Stimulated activated CD4-positive, alpha-beta T cell treated with anti-CD3 and anti-CD28 coated beads, Interleukin-1b, Interleukin-23, amount 100 ng/mL, for 1 hour (primary cell): ENCODE measurements at places on chromosomes 7 and 10.

DNA sequence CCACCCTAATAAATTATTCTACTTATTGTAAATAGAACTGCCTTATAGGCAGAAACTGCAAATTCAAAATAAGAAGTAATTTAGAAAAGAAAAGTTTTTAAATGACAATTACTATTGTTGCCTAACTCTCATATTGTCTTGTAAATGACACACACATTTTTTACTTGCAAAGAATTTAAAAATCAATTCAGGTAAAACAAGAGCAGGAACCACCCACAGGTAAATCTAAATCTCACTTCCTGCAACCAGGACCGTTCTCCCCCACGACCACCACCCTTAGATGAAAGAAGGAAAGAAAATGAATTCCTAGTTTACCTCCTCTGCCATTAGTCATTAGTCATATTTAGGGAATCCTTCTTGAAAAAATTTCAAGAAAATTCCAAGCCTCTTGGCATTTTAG lies 4.8 kb upstream of the AASS start:
- no peak for DNase-seq

DNA sequence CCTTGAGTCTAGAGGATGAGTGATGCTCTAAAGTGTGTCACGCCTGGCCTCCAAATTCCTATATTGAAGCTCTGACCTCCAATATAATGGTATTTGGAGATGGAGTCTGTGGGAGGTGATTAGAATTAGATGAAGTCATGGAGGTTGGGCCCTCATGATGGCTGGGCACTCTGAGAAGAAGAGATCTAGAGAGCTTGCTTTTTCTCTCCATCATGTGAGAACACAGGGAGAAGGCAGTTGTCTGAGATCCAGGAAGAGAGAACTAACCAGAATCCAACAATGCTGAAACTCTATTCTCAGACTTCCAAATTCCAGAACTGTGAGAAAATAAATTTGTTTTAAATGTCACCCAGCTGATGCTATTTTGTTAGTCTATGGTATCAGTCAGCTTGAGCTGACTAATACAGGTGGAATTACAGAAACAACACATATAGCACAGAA lies 15.1 kb downstream of the RNF216 start:
- no peak for DNase-seq

DNA sequence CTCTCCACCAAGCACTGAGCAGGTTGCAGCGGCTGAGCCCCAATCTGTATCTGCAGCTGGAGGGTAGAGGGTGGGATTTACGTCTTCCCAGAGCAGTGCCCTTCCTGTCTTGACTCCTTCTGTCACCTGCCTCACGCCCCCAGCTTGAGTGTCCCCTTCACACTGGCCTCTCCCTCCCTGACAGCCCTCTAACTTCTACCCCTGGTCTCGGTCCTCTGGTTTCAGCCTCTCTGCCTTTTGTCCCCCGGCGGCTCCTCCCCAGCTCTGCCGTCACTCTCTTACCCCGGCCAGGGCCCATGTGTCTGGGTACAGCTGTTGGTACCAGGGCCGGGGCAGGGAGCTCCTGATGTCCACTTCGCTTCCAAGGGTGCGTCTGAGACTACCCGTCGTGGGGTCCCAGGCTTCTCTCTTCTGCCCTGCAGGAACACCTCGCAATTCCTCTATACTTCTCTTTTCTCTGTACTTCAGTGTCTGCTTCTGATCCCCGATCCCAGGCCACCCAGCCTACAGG lies 654 bp downstream of the MUC3A start:
- DNase-seq, result no peak

- no peak for DNase-seq
These were observed 31.5 kb downstream of the MKRN1 start for GRCh38 chr7:140447841-140448240.

DNA sequence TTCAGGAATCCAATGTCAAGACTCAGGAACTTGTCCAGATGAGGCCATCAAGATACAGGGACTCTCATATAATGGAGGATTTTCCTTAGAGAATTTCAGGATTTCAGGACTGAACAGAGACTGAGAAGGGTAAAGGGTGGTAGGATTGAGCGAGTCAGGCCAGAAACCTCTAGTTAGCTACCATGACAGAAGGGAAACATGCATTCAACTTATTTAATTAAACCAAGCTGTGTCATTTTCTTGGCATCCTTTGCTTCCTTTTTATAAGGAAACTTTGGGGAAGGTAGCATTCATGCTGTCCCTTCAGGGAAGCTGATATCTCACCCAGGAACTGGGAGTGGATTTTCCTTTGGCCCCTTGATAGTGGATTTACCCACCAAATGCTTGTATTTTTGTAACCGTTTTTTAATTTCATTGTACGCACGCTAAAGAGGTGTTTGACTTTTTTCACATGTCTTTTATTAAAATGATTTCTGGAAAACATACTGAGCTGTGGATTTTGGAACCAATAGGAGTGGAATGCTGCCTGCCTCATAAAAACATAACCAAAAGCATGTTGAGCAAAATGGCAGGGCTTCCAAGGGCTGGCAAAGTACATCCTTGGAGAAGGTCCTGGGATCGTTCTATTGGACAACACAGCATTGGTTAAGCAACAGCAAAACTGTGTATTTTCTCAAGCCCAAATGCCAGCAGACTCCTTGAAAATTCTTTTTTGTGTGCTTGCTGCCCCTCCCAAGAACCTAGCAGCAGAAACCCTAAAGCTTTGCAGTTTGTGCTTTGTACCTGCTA lies 104.5 kb downstream of the CXCL12 start:
- DNase-seq, result no peak

GRCh38 chr10:8211631-8212030 lies 157.1 kb downstream of the GATA3 start:
- no peak for DNase-seq

- DNase-seq, result no peak
These were observed 5.0 kb upstream of the PAXIP1 start for GRCh38 chr7:155007947-155008346.

GRCh38 chr10:48448796-48449195 lies 142.3 kb downstream of the MAPK8 start:
- no peak for DNase-seq
